ENCODE measurements at places on chromosomes 5 and 9.
A peak's percentile ranks its signal among the peaks of the same experiment; 100 is the strongest.

DNA sequence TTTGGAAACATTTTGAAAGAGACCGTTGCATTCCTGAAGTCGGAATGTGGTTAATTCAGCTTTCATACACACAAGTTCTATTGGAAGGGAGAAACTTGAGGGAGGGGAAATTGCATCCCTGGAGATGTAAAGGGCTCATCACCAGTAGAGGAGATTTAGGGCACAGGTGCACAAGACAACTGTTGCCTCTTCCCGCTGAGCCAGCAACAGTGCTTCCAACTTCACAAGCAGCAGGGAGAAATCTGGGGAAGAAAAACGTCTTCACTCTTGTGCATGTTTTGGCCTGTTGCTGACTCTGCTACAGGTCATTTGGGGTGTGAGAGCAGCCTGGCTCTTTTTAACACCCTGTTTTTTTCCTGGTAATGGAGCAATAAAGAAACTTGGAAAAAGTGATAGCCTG, 277.9 kb downstream of the GAS1 start:
- DNase-seq, result no peak

GRCh38 chr9:113219969-113220368, 1.1 kb downstream of the FKBP15 start:
- peak; percentile 56 for DNase-seq

- DNase-seq, result peak; percentile 30
These were observed 159.8 kb downstream of the SYK start for GRCh38 chr9:90961375-90961774.

- no peak for DNase-seq
These were observed 57.7 kb downstream of the DUSP1 start for GRCh38 chr5:172713113-172713808.

DNA sequence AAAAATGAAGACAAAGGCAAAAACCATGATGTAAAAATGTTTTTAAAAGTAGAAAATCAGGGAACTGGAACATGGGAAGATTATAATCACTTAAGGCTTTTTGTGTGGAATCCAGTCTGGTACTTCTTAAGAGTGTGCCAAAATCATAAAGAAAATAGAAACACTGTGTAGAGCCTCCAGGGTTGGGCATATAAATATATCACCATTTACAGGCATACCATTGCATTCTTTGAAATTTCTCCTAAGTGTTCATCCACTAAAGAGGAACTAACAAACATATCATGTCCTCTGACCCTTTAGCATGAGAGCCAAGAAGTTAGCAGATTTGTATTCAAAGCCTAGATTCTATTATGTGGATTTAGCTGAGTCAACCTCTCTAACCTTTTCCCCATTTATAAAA, 93.3 kb downstream of the SLF1 start:
- DNase-seq, result no peak

GRCh38 chr9:97543561-97543960, 42.1 kb downstream of the TMOD1 start:
- no peak for DNase-seq

DNA sequence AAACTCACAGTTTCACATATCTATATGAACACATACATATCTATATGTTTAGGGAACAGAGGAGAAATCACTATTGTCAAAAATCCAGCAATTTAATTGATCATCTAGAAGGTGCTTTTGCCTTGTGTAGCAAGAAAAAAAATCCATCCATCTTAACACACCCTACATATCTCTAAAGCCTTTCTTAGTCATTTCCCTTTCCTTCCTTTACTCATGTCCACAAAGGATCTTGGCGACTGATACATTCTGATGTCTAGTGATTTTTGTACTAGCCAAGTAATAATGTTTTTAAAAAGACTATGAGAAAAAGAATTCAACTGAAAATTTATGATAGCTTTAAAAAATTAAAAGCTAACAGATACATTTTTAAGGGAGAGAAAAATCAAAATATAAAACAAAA, 22.5 kb downstream of the ZDHHC21 start:
- no peak for DNase-seq

GRCh38 chr5:95864944-95865504, 42.5 kb upstream of the GLRX start:
- no peak for DNase-seq

GRCh38 chr5:137630216-137630971, 105.5 kb downstream of the KLHL3 start:
- no peak for DNase-seq

DNA sequence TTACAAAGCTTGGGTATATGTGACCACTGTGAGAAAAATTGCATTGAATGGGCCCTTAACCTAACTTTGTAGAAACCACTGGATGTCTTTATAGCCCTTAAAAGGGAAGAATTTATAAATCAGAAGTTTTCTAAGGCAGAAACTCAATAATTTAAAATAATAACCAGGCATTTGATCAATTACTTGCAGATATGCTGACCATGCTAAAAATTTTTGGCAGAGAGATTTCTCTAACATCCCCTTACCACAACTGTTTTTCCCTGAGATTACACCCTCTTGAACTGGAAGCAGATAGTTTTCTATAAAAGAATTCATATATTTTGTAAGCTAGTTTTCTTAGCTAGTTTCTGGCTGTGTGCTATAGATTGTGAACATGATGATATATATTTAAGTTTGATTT, 428.3 kb downstream of the KIF4B start:
- DNase-seq, result no peak

- DNase-seq, result no peak
These were observed 33.4 kb downstream of the GDNF start for GRCh38 chr5:37806476-37806875.

DNA sequence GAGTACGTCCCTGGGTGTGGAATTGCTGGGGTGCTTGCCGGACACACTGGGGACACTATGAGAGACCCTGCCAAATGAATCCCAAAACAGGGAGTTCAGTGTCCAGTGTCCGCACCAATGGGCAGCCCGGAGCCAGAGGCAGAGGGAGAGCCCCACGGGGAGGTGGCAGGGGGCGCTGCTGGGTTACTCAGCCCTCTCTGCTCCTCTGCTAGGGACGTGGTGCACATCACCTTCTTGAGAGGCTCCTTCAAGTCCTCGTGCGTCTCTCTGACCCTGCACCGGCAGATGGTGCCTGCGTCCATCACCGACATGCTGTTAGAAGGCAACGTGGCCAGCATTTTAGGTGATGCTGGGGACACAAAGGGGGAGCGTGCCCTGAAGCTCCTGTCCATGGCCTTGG, 20.8 kb downstream of the STKLD1 start:
- no peak for DNase-seq

- no peak for DNase-seq
These were observed 374.1 kb upstream of the IRX4 start for GRCh38 chr5:2256691-2257280.

DNA sequence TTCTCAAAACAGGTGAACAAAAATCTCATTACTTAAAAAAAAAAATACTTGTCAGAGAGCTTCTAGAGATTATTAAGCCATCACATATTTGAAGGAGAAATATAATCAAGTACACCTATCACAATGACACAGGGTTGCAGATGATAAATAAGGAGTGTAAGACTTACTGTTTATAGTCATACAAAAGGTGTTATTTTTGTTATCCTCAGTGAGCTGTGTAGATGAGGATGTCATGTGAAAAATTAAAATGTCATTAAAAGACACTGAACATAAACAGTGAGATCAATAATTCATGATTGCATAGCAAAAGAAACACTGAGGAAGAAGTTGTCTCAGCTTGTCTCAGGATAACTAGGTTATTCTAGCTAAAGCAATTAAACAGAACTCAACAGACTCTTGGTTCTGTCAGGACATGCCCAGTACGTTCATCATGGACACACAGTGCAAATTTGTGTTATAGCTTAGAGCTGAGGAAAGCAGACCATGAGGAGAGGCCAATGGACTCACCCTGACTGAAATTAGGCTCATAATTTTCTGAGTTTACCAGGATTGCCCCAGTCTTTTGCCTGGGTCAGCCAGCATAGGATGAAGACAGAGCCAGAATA, 1162.6 kb upstream of the C9orf72 start:
- no peak for DNase-seq

- DNase-seq, result no peak
These were observed 7.5 kb downstream of the EPB41L4B start for GRCh38 chr9:109313351-109313750.

DNA sequence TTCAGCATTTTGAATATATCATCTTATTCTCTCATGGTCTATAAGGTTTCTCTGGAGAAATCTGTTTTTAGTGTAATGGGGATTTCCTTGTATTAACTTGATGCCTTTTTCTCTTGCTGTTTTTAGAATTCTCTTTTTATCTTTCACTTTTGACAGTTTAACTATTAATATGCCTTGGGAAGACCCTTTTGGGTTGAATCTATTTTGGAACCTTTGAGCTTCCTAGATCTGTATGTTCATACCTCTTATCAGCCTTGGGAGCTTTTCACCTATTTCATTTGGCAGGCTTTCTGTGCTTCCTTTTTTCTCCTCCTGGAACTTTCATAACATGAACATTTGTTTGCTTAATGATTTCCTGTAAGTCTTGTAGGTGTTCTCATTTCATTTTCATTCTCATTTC, 22.2 kb downstream of the RCL1 start:
- no peak for DNase-seq

GRCh38 chr5:97192580-97193354, 9.7 kb upstream of the RIOK2 start:
- peak; percentile 4 for DNase-seq

GRCh38 chr5:117144086-117144485, 569.5 kb upstream of the SEMA6A start:
- DNase-seq, result no peak

GRCh38 chr5:54551292-54551691, 33.7 kb downstream of the SNX18 start:
- DNase-seq, result no peak

DNA sequence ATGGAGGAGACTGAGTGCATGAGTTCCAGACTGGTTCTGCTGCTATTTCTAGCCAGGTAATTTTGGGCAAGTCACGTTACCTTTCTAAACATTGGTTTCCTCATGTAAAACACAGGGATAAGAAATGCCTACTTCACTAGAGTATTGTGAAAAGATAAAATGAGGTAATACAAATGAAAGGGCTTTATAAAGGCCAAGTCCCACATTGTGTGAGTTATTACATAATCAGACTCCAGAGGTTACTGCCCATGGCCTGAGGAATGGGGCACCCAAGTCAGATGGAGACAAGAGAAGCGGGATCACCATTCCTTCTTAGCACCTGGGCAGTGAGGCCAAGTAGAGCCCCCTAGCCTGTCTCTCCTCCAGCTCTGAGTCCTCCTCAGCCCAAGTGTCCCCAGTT, 7.5 kb downstream of the HBEGF start:
- no peak for DNase-seq

GRCh38 chr5:5658889-5659465, 236.5 kb downstream of the ICE1 start:
- no peak for DNase-seq

DNA sequence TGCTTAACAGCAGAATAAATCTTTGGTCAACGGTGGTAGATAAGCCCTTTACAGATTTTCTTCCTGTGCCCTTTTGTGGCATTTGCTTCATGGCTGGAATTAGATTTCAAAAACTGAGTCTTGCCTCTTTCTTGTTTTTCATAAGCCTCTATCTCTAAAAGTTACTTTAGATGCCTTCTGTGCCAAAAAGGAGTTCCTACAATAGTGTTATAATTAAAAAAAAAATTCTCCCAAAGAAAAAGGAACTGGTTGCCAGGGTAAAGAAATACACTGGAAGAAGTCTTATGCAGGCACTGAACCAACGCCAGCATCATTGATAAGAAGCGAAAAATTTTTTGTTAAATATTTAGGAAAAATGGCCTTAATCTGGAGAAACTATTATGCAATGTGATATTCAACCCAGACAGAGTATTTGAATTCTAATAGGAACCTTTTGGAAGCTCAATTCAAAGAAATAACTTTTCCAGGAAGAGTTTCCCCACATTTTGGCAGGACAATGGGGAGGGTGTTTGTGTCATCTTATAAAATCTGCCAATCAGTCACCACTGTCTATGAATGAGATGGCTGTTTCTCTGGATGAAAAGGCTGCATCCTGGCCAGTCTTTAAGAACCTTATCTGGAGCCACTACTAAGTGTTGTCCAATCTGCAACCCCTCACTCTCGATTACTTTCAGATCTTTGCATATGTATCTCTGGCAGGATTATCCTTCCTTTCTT, 608.1 kb downstream of the PDE4D start:
- no peak for DNase-seq

DNA sequence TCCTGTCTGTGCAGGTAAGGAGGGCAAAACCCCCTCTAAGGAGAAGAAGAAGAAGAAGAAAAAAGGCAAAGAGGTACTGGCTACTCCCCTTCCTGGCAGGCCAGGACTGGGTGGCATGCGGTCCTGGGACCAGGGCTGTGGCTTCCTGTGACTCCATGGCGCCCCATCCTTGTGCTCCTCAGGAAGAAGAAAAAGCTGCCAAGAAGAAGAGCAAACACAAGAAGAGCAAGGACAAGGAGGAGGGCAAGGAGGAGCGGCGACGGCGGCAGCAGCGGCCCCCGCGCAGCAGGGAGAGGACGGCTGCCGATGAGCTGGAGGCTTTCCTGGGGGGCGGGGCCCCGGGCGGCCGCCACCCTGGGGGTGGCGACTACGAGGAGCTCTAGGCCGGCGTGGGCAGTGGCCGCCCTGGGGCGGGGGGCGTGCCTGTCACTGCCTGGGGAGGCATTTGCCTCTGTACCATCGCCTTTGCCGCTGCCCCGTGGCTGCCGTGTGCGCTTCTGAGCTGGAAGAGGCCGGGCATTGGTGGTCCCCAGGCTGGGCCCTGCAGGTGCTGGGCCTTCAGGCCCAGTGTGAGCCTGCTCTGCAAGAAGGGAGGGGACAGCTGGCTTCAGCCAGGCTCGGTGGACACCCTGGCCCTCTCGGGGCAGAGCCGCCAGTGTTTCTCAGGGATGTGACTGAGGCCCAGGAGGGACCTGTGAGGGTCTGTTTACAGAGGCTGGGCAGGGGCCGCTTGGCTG, 2.0 kb upstream of the AJM1 start:
- no peak for DNase-seq

DNA sequence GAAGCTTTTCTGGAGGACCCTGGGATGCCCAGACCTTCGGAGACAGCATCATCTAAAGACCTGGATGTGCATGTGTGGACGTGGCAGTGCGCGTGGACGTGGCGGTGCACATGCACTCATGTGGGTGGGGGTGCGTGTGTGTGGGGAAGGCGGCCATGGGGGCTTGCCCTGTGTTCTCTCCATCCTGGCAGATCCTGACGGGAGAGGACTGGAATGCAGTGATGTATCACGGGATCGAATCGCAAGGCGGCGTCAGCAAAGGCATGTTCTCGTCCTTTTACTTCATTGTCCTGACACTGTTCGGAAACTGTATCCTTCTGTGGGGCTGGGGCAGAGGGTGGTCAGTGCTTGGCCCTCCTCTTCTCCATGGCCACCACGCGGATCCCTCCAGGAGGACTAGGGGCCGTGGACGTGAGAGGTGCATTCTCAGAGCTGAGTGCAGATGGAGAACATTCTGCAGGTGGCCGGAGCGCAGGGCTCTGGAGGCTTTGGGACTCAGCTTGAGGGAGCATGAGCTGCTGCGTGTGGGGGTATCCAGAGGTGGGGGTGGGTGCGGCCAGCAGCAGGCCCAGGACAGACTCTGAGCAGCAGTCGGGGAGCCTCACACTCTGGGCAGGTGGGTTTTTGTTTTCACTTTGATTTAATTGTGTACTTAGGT, 129.1 kb downstream of the CACNA1B start:
- DNase-seq, result no peak

GRCh38 chr5:152953788-152954483, 536.5 kb upstream of the GRIA1 start:
- no peak for DNase-seq

- DNase-seq, result no peak
These were observed 28.3 kb upstream of the PTGS1 start for GRCh38 chr9:122342323-122343050.

All from fibroblast of skin of abdomen (primary cell).